ENCODE measurements at places on chromosomes 4 and X.

GRCh38 chr4:26372525-26373172 lies 51.8 kb downstream of the RBPJ start:
- no peak for DNase-seq

DNA sequence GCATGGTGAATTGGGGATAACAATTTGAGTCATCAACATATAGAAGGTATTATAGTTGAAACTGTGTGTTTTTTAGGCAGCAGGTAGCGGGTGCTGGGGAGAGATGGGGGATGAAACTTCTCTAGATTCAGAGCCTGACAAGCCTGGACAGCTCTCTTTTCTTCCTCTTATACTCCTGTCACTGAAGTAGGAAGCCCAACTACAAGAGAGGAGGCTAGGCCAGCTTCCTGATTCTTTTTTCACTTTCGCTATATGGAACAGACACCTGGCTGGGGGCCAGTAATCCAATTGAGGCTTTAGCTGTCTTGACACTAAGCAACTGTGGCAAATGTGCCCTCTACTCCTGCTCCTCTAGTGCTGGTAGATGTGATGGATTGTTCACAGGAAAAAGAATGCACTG lies 69.2 kb downstream of the PHKA1 start:
- DNase-seq: no peak

DNA sequence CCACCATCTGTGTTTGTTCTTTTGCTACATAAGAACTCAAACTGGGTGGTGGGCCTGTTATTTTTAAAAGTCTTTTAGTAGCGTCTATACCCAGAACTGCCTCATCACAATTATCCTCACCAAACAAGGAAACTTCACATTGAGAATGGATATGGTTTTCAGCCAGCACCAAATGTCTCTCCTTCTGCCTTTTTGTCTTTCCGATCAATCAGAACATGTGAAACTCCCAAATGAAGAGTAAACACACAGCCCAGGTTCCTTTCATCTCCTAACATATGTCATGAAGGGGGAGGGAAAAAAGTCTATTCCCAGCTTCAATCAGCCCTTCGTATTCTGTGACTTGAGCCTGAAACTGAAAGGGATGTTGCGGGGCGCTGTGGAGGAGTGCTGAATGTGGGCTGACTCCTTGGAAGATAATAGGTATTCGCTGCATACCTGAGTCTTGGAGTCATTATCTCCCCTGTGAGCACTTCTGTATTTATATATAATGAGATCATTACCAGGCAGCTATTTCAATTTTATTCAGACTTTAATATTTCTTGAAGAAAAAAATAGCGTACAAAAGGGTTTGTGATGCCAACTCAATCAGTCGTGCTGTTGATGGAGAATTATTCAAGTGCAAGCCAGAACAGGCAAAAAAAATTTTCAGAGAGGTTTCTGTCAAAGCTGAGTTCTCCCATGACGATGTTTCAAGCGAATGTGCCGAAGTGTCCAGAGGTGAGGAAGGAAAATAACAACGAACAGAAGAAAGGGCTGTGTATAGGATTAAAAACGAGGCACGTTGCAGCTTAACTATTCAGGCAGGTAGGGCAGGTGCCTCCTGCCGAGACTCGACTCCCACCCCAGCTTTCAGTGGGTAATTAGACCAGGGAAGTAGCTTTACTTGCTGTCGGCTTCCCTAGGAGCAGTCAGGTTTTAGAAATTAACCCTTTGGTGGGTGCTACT lies 163.9 kb upstream of the NOCT start:
- no peak for DNase-seq

DNA sequence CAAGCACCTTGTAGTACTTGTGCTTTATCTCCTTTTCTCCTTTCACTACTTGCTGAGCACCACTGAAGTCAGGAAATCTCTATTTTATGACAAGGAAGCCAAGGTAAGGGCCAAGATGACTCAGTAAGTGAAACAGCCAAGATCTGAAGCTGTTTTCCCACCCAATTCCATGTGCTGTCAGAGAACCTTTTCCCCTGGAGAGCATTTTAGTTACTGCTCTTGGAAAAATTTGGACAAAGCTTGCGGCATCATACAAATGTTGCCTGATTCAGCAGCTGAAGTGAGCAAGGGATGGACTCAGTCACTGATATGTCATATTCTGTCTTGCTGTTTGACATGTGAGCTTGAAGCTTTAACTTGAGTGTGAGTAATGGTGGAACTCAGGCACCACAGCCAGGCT lies 391.4 kb downstream of the RAB28 start:
- no peak for DNase-seq

- DNase-seq: no peak
Observed at GRCh38 chr4:149370785-149371420, 444.7 kb downstream of the IQCM start.

- DNase-seq: no peak
Observed at GRCh38 chr4:129218360-129218759, 122.4 kb downstream of the C4orf33 start.

DNA sequence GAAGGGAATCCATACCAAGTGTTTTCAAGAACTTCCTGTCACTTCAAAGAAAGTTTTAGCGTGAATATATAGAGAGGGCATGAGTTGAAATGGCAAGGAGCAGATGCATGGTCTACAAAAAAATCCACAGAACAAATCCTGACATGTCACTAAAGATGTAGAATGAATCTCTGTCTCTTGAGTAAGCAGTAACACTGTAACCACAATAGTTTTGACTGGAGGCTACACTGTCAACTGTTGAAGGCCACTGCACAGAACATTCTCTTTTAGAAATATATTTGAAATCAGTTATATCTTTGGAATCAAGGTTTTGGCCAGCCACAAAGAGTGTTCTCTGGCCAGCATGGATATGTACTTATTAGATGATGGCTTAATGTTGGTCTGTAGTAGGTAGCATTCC lies 83.8 kb downstream of the VCX3B start:
- DNase-seq: no peak

DNA sequence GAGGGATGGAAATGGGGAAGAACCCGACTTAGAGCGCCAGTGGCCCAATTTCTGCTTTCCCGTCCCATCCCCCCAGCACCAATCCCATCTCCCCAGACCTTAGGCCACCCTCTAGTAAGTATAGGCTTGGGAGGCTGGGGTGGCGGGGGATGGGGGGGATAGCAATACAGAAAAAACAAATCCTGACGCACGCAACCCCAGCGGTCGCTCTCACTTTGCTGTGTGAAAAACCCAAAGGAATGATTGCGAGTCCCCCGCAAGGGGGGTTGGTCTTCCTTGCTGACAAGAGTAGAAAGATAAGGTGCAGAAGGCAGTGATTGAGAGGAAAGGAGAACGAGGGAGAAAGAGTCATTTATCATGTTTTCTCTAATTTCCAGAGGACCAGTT lies 863 bp downstream of the CPE start:
- no peak for DNase-seq

GRCh38 chr4:89298788-89299152 lies 8.8 kb downstream of the GPRIN3 start:
- DNase-seq: no peak

DNA sequence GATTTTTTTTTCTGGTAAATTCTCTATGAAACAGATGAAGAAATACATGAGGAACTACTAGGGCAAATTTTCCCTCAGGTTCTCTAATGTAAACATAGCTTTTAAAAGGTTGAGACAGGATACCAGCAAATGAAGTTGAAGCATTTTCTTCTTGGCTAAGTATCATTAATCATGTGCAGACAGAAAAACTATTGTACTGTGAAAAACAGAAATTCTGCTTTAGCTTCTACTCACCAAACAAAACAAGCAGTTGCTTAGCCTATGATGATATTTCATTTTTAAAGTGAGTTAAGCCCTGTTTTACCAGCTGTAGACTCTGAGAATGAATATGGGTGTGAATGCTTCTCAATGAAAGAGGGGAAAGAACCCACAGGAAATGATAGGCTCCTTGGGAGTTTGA lies 358.9 kb downstream of the TRAM1L1 start:
- DNase-seq: no peak

DNA sequence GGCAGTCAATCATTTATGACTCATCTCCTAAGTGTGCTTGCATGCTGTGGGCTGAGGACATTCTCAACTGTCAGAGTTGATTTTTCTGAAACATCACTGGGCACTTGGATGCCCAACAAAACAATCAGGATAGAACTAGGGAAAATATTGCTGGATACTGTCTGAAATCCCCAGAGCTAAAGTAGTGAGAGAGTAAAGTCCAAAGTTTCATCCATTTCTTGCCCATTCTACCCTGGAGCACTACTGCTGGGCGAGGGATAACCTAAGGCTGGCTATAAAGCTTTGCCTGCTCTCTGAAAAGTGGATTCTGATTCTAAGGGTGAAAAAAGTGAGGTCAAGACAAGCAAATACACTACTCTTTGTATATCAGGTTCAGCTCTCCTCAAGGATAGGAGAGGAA lies 279.6 kb upstream of the EDA2R start:
- DNase-seq: no peak

GRCh38 chr4:103721251-103721650 lies 1.5 kb upstream of the TACR3 start:
- no peak for DNase-seq

GRCh38 chr4:79526641-79527565 lies 118.9 kb upstream of the GK2 start:
- no peak for DNase-seq

- DNase-seq: no peak
Observed at GRCh38 chrX:110745288-110745687, 50.3 kb downstream of the CHRDL1 start.

GRCh38 chr4:14867847-14868246 lies 134.4 kb upstream of the CPEB2 start:
- no peak for DNase-seq

GRCh38 chr4:73922766-73923630 lies 53.8 kb downstream of the CXCL1 start:
- DNase-seq: no peak

GRCh38 chr4:80875642-80876041 lies 154.9 kb upstream of the BMP3 start:
- no peak for DNase-seq

Measured in stimulated activated CD8-positive, alpha-beta memory T cell treated with anti-CD3 and anti-CD28 coated beads, Interleukin-7, amount 100 ng/mL, for 1 hour (primary cell).